ENCODE measurements at places on chromosomes 6 and 20. TPM values are rescaled to one million over a fixed set of nuclear protein-coding genes. Genes with fewer than 3 reads are reported as not detected.

The HSP90AB1 gene
- polyA plus RNA-seq = 557 TPM

DNA sequence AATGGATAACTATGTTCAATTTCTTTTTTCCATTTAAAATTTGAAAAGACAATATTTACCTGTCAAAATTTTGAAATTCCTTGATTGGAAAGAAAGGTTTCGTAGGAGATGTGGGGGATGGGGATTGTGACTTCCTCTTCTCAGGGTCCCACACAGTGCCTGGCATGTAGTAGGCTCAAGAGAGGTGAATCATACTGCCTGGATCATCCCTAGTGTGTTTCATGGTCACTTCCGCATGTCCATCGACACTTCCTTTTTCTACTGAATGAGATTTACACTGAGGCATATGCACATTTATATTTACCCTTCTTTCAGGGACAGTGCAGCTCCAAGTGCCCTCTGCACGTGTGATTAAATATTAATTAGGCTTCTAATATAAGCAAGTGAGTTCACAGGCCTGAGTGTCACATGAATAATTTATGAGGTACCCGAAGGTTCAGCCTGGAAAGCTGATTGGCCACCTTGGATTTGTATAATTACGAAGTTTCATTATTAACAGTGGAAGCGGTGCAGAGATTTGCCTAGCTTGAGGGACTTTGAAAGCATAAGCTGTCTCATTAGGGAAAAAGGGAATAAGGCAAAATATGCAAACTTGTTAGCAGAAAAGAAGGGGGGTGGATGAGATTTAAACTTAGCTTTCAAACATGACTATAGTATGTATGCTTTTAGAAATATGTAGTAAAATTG lies 177.5 kb upstream of the MMS22L start:
- H3K4me3 ChIP-seq = no peak overlapping the region
- H3K27me3 ChIP-seq = no peaks in the 10 kb centered on the region
- H3K27ac ChIP-seq = no peak overlapping the region

DNA sequence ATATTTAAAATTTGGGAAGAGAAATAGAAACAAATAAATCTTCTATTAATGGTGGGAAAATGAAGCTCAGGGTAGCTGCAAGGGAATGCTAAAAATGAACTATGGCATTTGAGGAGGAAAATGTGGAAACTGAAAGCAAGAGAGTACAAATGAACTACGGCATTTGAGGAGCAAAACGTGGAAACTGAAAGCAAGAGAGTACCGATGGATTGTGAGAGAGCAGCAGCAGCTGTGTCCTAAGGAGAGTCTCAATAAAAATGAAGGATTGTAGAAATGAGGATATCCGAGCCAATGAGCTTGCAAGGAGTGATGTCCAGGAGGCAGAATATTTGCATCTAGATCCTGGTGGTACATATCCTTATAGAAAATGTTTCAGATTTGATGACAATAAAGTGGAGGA lies 547.1 kb upstream of the ZNF337 start:
- no peaks in the 10 kb centered on the region for H3K27me3 ChIP-seq
- H3K4me1 ChIP-seq = no peaks in the 10 kb centered on the region
- no peak for DNase-seq

The AIF1 gene
- not detected for polyA plus RNA-seq

All from endothelial cell of umbilical vein (primary cell).